ENCODE measurements at places on chromosomes 4 and X.

GRCh38 chr4:131509521-131509920 is 1639.6 kb upstream of the PCDH10 start:
- no peak for DNase-seq

DNA sequence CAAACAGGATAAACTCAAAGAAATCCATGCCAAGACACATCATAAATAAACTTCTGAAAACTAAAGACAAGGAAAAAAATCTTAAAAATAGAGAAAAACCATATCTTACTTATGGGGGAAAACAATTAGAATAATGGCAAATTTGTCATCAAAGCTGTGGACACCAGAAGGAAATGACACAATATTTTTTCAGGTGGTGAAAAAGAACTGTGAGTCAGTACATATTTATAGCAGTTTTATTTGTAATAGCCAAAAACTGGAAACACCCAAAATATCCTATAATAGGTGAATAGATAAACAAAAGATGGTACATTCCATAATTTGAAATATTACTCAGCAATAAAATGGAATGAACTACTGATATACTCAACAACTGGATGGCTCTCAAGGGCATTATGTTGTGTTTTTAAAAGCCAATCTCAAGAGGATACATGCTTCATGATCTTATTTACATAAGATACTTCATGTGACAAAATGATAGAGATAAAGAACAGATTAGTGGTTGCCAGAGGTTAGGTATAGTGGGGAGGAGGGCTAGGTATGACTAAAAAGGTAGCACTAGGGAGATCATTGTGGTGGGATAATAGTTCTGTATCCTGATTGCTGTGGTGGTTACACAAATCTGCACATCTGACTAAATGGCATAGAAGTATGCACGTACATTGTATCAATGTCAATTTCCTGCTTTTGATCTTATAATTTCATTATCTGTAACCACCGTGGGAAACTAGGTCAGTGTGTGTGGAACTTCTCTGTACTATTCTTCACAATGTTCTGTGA is 191.9 kb downstream of the PPP1R2C start:
- no peak for DNase-seq

DNA sequence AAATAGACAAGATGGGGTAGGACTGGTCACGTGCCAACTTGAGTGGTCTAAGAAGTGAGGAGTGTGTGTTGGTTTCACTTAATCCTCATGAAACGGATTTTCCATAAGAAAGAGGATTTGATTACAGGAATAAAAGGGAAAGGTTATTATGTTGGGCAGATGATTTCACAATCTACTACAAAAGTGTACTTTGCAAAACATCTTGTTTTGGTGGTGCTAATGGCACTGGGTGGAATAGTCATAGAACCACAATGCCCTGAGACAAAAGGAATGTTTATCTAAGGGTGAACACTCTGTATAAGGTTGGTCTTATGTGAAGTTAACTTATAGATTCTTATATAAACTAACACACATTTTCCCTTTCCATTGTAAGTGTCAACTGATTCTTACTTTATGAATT is 45.6 kb downstream of the GLUD2 start:
- no peak for DNase-seq

- DNase-seq, result no peak
Measured at GRCh38 chrX:72009731-72010130, 99.1 kb downstream of the NHSL2 start.

DNA sequence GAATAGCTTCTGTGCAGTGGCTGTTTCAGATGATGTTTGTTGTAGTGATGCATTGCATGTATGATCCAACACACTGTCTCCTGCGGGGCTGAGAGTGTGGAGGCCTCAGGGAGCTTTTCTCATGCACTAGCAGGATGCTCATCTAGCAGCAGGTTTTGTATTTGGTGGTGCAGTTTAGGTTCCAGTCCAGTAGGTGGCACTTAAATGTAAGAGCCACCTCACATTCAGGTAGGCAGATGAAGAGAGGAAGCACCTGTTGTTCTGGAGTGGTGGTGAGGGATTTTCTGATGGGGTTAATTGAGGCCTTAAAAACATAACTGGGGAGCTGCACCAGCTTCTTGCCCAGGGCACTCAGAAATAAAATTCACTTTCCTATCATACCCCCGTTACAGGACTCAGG is 300.9 kb downstream of the SPIN4 start:
- no peak for DNase-seq
